NCI-H2081 (cell line): ENCODE measurements at places on chromosomes 1 and 21.

DNA sequence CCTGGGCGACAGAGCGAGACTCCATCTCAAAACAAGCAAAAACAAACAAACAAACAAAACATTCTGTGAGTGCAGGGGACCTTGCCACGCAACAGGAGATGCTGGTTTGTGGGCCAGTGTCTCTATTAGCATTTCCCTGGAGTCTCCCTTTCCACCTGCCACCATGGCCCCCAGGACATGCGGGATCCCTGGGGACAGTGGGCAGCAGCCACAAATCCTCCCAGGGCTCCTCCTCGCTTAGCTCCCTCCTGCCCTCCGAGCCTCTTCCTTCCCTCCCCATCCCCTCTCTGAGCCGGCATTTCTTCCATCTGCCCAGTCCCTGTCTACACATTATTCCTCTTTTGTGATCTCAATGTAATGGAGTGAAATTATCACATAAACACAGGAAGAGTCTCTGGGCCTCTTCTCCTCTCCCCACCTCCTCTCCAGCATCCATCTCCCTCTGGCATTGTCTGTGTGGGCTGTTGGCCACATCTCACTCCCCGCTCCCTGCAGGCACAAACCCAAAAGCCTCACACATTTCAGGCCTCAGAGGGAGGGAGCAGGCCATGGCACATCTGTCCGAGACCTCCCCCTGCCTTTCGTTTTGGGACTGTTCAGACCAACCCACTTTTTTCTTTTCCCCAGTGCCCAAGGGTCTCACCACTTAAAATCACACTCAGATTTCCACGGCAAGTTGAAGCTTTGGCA is 144.3 kb downstream of the MIS18A start:
- DNase-seq = no peak

- no peak for DNase-seq
Observed at GRCh38 chr1:228541725-228542124, 54.5 kb downstream of the RNF187 start.

DNA sequence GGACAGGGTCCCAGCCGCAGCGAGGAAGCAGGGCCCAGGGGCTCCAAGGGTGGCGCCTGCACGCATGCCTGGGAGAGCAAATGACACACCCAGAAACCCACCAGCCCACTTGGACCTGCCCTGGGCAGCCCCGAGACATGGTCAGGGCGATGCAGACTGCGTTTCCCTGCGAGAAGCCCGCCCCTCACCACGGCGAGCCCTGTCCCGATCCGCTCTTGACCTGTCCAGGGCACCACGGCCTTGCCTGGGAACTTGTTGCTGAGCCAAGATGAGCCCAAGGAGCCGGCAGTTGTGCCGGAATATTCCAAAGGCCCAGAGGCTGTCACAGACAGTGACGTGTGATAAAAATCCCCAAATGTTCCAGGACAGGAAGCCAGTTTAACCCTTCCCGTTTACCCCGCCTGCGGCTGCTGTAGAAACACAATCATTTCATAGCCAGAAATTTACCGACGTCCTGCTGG is 78.1 kb downstream of the SIK1 start:
- no peak for DNase-seq

DNA sequence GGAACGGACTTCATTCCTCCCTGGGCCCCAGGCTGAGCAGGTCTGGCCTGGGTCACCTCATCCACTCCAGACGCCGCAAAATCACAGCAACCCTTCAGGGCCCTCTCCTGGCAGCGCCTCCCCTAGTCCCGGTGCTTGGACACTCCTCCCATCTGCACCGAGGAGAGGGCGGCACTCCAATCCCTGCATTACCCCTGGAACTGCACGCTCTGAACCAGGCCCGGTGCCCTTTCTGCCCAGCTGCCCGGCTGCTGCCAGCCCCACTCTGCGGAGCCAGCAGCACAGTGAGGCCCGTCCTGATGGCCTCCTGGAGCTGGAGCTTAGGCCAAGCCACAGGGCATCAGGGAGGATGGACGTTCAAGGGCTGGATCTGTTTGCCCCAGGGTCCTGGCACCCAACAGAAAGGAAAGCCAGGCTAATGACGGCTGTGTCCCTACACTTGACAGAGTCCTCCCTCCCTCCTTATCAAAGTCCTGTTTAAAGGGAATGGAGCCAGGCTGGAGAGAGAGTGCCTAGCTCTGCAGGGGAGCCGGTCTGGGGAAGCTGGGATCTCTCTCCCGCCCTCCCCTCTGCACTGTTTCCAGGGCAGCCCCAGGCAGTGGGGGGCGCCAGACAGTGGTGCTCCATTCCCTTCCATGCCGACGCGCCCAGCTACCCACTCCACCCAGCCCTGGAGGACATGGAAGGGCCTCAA is 12.7 kb downstream of the COL6A2 start:
- no peak for DNase-seq

DNA sequence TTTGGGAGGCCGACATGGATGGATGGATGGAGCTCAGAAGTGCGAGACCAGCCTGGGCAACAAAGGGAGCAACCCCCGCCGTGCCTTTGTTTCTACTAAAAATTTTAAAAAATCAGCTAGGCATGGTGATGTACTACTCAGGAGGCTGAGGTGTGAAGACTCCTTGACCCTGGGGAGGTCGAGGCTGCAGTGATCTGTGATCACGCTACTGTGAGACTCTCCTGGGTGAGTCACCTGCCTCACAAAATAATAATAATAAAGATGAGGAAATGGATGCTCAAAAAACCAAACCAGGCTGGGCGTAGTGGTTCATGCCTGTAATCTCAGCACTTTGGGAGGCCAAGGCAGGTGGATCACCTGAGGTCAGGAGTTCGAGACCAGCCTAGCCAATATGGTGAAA is 19.2 kb downstream of the DSTYK start:
- DNase-seq = no peak

DNA sequence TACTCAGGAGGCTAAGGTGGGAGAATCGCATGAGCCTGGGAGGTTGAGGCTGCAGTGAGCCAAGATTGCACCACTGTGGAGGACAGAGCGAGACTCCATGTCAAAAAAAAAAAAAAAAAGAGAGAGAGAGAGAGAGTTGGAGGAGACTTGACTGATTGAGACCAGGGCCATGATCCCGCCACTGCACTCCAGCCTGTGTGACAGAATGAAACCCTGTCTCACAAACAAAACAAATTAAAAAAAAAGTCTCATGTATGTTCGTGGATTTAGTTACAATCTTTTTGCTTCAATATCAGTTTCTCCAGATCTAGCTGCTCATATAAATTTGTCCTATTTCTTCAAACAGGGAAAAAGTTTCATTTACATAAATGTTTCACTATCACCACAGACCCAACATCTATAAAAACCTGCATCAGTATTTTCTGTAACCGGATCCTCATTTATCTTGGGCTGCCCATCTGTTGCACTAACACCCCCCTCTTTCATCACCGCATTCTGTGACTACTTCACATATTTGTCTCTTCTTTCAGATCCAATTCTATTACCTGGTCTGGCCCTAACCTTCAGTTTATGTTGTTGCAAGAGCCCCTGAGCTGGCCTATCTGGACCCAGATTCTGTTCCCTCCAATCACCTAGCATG is 127.0 kb downstream of the GREM2 start:
- DNase-seq = no peak

DNA sequence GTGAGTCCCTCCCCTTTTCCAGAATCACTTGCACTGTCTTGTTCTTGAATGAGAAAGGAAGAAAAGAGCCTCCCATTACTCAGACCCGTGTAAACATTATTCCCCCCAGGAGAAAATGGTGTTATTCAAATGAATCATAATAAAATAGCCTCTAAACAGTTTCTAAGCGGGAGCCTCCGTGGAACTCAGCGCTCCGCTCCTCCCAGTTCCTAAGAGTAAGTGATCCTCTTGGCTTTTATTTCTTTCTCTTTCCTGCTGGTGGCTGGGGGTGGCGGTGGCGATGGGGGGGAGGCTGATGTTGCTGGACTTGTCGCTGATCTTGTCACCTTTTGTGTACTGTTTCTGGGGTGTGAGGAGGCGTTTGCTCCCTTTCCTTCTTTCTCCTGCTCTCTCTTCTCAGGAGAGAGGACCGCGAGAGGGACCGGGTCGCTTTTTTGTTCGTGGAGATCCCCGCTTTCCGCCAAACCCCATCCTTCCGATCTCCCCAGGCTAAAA is 781 bp downstream of the PROX1 start:
- DNase-seq = peak; percentile 54

- DNase-seq = no peak
Observed at GRCh38 chr1:157105298-157105987, 5.8 kb upstream of the ETV3L start.

GRCh38 chr1:237181743-237182317 is 139.8 kb downstream of the RYR2 start:
- no peak for DNase-seq

DNA sequence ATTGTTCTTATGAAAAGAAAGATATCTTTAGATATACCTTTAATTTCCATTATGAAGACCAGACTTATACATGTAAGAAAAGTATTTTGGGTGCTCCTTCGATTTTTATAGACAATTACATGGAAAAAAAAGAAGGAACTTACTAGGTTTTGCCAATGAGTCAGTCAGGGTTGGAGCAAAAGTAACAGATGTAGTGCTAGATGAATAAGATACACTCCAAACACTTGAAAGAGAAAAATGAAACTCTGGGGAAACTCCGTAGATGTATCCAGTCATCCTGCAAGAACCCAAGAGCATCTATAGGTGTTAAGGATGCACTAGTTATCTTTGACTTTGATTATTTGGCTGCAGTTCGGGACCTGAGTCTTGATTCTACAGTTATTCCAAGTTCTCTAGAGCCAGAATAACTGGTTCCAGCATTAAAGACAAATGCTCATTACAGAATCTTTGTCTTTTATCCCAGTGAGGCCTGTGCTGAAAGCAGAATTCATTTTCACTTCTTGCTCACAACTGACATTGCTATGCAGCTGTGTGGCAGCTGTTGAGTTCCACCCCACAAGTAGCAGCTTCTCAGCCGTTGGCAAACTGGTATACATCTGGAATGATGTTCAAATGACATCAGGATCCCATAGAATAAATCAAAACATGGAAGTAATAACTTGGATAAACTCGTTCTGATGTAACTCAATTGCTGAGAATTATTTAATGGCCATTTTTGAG is 326.1 kb downstream of the ASTN1 start:
- no peak for DNase-seq

DNA sequence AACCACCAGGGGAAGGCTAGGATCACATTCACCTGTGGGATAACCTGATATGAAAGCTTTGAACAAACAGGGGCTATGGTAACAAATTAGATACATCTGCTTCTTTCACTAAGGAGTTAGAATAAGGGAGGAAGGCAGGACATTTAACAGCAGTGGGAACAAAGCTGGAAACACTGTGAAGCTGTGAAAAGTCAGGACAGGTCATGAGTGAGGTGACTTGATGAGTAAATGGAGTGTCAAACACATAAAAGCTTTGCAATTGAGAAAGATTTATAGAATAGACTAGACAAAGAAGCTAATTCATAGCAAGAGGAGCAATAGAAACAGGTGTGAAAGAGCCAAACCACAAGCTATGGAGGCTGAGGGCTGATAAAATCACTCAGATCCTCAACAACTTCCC is 110.0 kb downstream of the ASTN1 start:
- DNase-seq = peak; percentile 24

DNA sequence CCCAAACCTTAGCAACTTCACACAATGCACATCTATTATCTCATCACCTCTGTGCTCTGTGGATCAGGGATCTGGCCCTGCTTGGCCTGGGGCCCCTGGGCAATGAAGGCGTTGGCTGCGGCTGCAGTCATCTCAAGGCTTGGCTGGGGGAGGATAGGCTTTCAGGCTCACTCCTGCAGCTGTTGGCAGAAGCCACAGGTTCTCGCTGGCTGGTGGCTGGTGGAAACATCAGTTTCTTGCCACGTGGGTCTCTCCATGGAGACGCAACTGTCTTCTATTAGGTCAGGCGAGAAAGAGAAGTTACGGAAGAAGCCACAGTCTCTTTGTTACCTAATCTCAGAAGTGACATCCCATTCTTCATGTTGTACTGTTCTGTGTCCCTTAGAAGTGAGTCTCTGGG is 3.6 kb upstream of the NPPA start:
- no peak for DNase-seq

- DNase-seq = no peak
Observed at GRCh38 chr1:17190010-17190995, 14.6 kb upstream of the PADI1 start.

- DNase-seq = peak; percentile 77
Observed at GRCh38 chr1:165114022-165114888, 242.3 kb downstream of the LMX1A start.

- DNase-seq = no peak
Observed at GRCh38 chr1:153670257-153670858, 435 bp downstream of the ILF2 start.
